ENCODE measurements at places on chromosomes 2 and 18.

DNA sequence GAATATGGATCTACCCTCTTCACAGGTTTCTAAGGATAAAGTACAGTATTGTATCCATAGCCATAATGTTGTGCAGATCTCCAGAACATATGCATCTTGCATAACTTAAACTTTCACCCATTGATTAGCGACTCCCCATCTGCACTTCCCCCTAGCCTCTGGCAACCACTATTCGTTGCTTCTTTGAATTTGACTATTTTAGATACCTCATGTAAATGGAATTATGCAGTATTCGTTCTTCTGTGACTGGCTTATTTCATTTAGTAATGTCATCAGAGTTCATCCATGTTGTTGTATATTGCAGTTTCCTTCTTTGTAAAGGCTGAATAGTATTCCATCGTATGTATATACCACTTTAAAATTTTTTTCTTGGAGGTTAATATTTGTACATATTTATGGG, 128.9 kb downstream of the SMAD7 start:
- DNase-seq = no peak

GRCh38 chr2:193965263-193965662, 1691.8 kb upstream of the SLC39A10 start:
- no peak for DNase-seq

DNA sequence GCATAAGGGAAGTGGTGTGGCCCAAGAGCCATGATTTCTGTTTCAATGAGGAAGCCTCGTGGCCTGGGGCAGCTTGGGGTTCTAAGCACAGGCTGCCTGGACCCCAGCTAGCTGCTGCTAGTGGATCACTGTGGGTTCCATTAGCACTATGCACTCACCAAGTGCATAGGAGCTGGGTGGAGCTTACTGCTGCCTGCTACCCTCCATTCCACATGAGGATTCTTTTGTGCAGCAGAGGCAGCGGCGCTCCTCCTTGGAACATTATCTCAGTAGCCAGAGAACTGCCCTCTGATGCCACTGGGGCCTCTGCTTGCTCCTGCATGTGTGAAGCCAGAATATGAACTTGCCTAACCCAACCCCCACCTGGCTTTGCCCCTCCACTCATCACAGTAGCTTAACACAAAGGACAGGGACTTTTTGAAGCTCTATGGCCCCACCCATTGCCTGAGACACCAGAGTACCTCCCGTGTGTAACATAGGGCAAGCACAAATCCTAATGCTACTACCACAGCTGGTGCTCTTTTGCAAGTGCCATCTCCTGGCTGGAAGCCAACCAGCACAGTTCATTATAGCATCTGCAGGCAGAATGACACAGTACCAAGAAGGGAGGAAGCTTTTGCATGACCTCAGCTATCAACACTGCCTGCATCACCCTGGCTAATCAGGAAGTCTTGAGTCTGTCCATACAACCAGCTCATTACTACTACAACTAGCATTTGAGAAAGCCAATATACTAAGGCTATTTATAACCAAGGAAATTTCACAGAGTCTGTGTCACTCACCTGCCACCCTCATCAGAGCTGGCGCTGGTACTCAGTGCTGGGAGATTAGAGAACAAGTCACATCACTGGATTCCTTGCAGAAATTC, 297.0 kb upstream of the GULP1 start:
- DNase-seq = no peak

DNA sequence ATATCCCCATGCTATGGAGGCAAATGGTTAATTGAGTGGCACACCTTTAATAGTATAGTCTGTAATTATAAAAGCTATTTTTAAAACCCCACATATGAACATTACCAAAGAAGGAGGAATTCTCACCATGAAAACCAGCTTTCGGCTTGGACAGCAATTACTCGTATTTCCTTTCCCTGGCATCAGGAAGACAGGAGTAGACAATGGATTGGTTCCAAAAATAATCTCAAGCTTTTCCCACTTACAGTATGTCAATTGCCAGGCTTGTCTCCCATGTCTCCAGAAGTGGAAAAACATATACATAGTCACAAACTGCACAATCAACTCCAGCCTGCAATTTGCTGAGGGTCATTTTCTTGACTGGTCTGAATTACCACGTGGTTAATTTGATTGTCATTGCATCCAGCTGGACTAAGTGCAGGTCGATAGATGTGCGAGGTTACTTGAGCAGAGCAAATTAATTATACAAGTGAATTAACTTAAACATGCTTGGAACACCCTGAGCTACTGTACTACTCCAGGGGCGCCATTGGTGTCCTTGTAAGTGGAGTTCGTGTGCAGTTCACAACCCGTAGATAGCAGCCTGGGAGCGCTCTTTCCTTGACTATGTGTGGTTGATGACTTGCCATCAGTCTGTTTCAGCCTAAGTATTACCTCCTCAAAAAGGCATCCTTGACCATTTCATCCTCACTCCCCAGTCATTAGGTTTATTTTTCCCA, 124.3 kb upstream of the PELI1 start:
- DNase-seq = no peak

GRCh38 chr2:58056192-58056916, 9.7 kb downstream of the VRK2 start:
- no peak for DNase-seq

DNA sequence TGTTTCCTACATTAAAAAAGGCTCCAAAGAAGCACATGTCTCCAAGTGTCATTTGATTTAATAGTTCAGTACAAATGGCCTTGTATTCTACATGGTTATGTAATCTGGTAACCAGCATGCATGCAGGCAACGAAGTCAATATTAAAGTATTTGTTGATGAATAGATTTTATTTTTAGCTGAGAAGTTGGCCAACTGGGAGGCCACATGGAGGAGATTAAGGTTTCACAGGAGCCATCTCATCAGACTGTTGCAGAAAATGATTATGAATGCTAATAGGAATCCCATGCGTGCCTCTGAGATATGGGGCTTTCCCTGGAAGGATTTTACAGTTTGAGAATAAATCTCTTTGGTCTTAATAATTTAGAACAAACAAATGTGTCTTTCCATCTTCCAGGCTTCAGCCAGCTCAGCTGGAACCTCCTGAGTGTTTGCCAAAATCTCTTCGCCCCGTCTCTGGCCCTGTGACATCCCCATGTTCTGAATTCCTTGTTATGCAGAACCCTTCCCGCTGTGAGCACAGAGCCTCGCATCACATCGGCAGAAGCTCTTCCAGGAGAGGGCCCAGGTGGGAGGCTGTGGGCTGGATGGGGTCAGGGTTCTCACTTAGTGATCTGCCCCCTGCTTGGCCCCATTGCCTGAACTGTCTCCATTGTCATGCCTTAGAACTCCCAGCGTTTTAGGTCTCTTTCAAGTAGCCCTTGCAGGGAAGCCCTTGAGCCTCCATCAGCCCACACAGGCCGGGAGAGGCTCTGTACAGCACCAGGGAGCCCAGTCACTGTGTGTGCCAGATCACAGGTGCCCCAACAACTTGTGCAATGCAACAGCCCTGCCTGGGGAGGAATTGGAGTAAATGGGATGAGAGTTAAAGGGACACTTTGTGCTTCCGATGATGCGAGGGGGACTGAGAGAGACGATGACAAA, 190.5 kb upstream of the TWIST2 start:
- DNase-seq = no peak

- no peak for DNase-seq
These were observed 29.4 kb downstream of the MTERF4 start for GRCh38 chr2:241072553-241073165.

- no peak for DNase-seq
These were observed 1363.2 kb upstream of the ACVR2A start for GRCh38 chr2:146481629-146482028.

DNA sequence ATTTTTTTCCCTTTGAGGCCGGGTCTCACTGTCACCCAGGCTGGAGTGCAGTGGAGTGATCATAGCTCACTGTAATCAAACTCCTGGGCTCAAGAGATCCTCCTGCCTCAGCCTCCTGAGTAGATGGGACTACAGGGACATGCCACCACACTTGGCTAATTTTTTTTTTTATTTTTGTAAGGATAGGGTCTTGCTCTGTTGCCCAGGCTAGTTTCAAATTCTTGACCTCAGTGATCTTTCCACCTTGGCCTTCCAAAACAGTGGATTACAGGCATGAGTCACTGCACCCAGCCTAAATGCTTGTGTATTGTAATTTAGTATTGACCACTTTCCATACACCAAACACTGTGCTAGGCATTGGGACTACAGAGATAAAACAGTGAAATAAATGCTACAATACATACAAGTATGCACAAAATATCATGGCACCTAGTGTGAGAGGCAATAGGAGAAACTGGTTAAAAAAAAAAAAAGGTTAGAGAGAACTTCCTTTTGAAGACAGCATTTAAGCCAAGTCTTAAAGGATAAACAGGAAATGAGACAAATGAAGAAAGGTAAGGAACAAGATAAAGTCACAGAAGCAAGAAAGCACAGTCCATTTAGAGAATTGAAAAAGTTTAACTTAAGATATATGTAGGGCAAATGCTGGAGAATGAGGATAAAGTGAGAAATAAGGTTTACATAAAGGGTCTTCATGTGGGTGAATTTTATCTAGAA, 113.4 kb downstream of the GORASP2 start:
- DNase-seq = no peak

GRCh38 chr2:97653473-97653872, 7.6 kb downstream of the COX5B start:
- no peak for DNase-seq

- DNase-seq = no peak
These were observed 89.8 kb downstream of the GFPT1 start for GRCh38 chr2:69297216-69297615.

DNA sequence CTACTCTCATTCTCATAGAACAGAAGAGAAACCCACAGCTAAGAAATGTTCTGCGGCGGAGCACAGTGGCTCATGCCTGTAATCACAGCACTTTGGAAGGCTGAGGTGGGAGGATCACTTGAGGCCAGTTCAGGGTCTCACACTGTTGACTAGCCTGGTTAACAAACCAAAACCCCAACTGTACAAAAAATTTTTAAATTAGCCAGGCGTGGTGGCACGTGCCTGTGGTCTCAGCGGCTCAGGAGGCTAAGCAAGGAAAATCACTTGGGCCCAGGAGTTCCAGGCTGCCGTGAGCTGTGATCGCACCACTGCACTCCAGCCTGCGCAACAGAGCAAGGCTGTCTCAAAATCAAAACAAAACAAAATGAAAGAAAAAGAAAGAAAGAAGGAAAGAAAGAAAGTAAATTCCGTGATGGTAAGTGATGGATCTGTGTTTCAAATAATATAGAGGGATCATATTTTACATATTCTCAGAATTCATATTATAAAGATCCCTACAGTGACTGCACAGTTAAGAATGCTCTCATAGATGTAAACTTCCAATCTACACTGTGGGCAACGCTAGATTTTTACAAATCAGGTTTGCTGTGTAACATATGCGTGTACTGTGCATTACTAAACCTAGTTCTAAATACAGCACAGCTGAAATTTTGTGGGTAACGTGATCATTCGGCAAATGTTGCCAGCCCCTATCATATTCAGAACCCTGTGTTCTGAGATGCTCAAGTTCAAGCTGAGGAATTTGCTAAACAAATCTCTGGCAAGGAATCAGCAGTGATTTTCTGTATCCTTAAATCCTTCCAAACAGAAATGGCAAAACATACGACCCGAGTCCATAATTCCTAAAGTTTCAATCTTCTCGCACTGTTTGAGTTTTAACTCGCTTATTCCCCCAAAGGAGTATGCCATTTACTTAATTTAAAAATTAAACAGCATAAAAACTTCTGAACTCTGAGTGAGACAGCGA, 1.2 kb upstream of the RAB12 start:
- DNase-seq = no peak

DNA sequence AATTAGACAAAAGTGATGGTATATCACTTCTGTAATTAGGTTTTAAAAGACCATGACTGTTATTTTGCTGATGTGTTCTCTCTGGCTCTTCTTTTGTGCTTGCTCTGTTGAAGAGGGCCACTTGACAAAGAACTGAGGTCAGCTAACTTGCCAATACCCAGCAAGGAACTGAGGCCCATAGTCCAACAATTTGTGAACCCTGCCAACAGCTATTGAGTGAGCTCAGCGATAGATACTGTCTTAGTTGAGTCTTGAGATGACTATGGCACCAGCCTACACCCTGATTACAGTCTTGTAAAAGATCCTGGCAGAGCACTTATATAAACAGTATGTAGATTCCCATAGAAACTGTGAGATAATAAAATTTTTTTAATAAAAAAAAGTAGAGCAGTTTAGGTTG, 103.0 kb downstream of the BMPR2 start:
- DNase-seq = no peak

- no peak for DNase-seq
These were observed 423.7 kb upstream of the MMADHC start for GRCh38 chr2:150011161-150011730.

- DNase-seq = no peak
These were observed 110.2 kb downstream of the CABLES1 start for GRCh38 chr18:23245461-23245860.

DNA sequence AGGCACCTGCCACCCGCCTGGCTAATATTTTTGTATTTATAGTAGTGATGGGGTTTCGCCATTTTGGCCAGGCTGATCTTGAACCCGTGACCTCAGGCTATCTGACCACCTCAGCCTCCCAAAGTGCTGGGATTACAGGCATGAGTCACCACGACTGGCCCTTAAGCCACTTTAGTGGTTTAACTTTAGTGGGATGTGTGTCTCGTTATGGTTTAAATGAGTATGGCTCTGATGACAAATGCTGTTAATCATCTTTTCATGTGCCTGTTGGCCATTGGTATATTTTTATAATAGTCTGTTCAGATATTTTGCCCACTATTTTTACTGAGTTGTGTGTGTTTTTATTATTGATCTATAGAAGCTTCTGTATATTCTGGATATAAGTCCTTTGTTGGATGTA, 205.9 kb downstream of the MYO1B start:
- DNase-seq = no peak

GRCh38 chr18:77124452-77124922, 8.1 kb downstream of the MBP start:
- peak; percentile 66 for DNase-seq

GRCh38 chr2:237196409-237196808, 110.7 kb downstream of the COPS8 start:
- DNase-seq = no peak

GRCh38 chr18:62420513-62421209, 95.6 kb downstream of the TNFRSF11A start:
- DNase-seq = peak; percentile 84

GRCh38 chr2:62760026-62760425, 54.5 kb downstream of the EHBP1 start:
- DNase-seq = no peak

DNA sequence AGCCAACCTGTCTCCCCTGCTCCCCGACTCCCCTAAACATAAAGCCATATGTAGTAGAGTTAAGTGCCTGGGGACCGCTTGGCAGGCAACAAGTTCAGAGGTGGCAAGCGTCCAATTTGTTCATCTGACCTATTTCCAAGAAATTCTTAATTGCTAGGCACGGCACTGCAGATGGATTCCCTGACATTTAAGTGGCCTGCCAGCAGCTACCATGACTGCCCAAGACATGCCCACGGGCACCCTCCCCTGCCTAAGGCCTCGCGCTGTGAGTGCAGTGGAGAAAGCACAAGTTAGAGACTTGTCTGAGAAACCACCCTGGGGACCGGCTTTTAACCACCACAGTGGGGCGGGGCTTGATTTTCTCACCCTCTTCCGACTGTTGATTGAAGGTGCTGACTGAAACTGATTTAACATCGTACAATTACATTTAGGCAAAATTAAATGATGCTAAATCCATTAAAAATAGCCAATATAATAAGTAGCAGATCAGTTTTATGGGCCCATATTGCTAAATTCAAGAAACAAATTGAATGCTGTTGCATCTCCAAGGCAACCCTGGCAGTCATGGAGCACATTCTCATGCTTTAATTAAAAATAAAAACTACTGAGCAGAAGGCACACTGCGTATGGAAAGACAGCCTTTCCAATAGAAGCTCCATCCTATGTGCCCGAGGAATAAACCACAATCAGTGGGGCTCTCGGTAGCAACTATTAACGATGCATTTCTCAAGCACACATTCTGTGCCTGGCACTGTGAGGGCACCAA, 163.6 kb upstream of the ACAA2 start:
- DNase-seq = no peak

GRCh38 chr2:2681711-2682251, 350.7 kb upstream of the MYT1L start:
- DNase-seq = peak; percentile 25
